Hematopoietic multipotent progenitor cell treated with erythropoietin and hydrocortisone succinate and interleukin-3 and kit ligand, for 4 days (in vitro differentiated cells): ENCODE measurements at places on chromosomes 16 and 17.

DNA sequence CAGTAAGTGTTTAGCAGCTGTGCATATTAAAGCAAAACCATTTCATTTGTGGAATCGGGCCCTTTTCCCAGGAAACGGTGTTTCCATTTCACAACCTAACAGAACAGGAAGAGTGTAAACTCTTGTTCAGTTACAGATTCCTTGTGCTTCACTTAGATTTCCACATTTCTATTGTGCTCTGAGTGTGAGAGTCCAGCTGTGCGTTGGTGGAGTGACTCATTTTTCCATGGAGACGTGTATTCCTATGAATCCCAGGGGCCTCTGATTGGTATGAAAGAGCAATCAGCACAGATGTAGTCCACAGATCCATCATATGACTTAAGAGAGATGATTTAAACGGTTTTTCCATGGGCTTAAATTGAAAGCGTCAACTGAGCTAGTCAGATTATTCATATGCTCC is 13.3 kb upstream of the CAVIN1 start:
- no peak for DNase-seq

DNA sequence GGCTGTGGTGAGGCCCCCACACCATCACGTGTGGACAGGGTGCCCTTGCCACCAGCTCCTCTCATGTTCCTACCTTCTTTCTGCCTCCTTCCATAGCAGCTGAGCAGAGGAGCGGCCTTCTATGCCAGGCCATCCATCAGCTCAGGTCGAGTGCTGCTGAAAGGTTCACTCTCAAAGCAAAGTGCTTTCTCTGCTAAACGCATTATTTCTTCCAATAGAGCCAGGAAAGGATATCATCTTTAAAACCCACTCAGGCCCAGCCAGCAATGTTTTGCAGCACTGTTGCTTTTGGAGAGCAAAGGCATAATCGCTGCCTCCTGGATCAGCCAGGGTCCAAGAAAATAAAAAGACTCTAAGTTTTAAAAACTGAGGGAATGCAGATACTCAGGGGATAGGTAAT is 54.9 kb upstream of the GPRC5B start:
- no peak for DNase-seq

GRCh38 chr17:74870512-74870911 is 2.3 kb downstream of the FDXR start:
- DNase-seq = no peak

- peak; percentile 87 for DNase-seq
These were observed 681 bp downstream of the TMEM102 start for GRCh38 chr17:7435676-7436555.

DNA sequence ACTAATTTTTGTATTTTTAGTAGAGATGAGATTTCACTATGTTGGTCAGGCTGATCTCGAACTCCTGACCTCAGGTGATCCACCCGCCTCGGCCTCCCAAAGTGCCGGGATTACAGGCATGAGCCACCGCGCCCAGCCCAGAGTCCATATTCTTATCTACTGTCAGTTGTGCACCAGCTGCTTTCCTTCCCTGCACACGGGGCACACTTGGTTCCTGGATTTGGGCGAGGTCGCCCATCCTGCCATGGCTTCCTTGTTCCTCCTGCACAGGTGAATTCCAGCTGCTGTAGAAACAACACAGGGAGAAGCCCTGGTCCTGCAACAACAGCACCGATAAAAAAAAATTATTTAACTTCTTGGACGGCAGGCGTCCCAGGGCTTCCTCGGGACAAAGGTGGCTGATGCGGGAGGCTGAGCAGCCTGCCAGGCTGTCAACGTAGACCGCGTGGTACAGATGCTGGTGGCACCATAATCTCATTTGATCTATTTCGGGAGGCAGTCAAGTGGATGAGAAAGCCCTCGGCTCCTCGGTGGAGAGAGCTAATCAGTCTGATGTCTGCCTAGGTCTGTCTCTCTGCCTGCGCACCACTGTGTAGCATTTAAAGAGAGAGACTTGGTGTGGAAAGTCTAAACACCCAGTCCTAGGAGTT is 19.1 kb downstream of the RGS9 start:
- DNase-seq = no peak

- no peak for DNase-seq
These were observed 2.0 kb downstream of the POLR2A start for GRCh38 chr17:7486181-7486580.

DNA sequence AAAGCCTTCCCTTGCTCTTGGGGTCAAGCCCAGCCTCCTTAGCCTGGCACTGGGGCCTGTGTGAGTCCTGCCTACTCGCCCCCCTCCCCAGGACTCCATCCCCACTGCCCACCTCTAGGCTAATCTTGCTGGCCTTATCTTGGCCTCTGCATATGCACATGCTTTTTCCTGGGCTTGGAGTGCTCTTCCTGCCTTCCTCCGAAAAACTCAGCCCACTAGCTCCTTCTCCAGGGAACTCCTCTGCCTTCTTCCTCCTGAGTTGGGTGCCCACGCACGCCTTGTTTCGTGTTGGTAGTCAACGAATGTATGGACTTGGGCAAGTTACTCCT is 16.5 kb downstream of the TBX2 start:
- peak; percentile 1 for DNase-seq

DNA sequence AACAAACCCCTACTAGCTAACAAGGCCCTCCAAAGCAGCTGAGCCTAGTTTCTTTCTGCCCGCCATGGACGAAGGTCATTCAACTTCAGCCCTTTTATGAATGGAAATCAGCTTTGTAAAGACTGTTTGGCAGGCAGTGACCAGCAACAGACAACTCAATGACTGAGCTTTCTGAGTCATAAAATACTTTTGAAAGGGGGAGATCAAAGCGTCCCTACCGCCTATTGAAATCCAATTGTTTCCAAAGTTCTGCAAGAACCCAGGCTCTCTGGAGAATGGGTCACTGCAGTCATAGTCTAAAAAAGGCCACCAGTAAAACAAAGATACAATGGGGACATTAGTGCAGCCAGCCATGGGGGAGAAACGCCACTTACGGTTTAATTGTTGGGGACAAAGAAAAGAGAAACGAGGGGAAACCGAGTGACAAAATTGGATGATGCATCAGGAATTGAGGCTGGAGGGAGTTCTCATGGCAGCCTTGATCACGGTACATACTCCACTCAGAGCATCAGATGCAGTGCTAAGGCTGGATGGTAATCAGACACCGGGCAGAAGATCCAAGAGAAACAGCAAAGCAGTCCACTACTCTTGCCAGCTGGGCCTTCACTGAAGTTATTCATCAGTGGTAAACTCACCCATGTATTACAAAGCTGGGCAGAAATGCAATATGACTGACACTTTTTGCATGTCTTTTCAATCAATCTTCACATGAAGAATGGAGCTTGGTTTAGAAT is 9.8 kb downstream of the ADAMTS18 start:
- no peak for DNase-seq
